Tongue (tissue), 3 donors: ENCODE measurements at places on chromosomes 3 and 15.

- no peak for DNase-seq
Measured at GRCh38 chr3:88807491-88808105, 299.8 kb upstream of the EPHA3 start.

GRCh38 chr15:88624156-88624970 is 3.2 kb downstream of the AEN start:
- peak; percentile 75 for DNase-seq

GRCh38 chr3:114839476-114839875 is 307.6 kb downstream of the ZBTB20 start:
- DNase-seq: no peak

DNA sequence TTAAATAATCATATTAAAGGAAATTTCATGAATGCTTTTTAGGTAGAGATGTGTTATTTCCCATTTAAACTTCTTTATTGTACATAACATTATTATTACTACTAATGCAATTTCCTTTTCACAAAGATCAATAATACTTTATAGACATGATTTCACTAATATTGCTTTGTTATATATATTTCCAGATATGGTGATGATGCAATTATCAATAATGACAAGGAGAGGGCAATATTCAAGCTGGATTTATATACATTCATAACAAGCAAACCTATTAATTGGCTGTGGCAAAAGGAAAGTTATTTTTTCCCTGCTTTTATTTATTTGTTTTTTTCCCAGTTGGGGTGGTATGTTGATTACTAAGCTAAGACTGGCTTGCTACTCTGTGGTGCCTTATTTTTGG is 113.5 kb downstream of the RAP2B start:
- no peak for DNase-seq

DNA sequence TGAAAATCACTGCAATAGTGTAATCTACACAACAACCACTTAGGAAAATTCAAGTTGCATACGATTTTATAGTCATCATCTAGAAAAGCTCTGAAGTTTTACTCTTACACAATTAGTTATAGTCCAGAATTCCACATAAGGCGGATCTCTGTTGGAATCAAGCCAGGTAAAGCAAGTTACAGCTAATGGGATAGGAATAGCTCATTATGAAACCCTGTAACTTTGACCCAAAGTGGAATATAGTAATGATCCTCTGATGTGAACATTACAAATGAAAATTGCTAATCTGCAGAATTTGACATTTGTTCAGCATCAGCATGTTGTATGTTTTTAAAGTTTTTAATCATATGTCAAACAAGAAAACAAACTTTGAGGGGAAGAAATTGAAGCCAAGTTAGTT is 4.4 kb downstream of the CERS3 start:
- DNase-seq: no peak

DNA sequence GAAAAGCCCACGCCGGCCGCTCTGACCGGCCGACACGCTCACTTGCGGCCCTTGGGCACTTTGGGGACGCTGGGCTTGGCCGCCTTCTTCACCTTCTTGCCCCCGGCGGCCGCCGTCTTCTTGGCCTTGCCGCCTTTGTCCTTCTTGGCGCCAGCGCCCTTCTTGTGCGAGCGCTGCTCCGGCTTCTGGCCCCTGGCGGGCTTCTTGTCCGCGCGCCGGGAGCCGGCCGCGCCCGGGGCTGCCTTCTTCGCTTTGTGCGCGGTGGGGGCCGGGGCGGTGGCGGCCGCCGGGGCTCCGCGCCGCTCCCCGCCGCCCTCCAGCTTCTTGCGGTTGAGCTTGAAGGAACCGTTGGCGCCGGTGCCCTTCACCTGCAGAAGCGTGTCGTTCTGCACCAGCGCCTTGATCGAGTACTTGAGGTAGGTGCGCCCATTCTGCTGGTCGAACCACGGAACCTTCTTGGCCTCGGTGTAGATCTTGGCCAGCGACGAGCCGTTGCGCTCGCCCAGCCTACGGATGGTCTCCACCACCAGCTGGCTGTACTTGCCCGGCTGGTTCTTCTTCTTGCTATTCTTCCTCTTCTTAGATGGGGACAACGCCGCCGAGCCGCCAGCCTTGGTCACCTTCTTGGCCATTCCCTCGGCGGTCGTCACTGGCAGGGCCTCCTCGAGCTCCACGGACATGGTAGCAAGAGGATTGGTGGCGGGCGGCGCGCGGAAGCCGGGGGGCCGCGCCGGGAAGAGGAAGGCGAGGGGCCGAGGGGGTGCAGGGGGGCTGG is 36.7 kb downstream of the HMCES start:
- no peak for DNase-seq

- DNase-seq: no peak
Measured at GRCh38 chr3:52084954-52085680, 28.7 kb upstream of the DUSP7 start.

- no peak for DNase-seq
Measured at GRCh38 chr3:183519891-183520290, 35.6 kb downstream of the KLHL6 start.

GRCh38 chr3:150069154-150069527 is 98.4 kb upstream of the PFN2 start:
- DNase-seq: peak; percentile 70

GRCh38 chr15:71275098-71275497 is 159.8 kb downstream of the THSD4 start:
- DNase-seq: no peak

DNA sequence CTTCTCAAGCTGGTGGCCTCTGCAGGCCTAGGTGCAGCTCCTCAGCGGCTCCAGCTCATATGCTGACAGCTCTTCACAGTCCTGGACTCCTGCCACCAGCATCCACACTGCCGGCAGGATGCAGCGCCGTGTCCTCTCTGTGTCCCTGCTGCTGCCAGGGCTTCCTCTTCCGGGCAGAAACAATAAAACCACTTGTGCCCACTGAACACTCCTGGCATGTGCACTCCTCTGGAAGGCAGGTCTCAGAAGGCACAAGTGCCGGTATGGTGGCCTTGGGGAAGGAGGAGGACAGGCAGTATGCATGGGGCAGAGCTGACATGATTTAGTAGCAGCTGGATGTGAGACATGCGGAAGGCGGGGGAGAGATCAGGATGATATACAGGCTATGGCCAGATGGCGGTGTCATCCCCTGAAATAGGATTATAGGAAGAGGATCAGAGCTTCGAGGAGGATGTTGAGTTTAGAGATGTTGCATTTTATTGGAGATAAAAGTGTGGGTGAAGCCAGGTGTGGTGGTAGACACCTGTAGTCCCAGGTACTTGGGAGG is 7.5 kb upstream of the MAN2A2 start:
- peak; percentile 21 for DNase-seq

GRCh38 chr3:149752051-149752787 is at the start of gene COMMD2:
Gene COMMD2 (minus strand): TSS chr3:149752489. CDS start chr3:149752444, 45 bp downstream.
- peak; percentile 91 for DNase-seq

DNA sequence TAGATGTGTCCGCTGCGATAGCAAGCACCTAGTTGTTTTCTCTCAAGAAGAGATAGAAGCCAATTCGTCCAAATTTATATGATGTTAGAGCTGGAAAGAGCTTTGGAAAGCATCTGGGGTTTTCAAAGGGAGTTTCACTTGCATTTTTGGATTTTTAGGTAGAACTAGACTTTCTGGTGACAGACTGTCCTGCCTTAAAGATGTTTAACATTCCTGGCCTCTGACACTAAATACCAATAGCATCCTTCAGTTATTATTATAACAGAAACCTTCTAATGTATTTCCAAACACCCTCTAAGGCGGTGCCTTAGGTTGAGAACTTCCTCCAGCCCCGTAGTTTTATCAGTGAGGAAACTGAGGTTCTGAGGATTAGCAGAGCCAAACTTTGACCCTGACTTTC is 305.3 kb downstream of the SATB1 start:
- no peak for DNase-seq

DNA sequence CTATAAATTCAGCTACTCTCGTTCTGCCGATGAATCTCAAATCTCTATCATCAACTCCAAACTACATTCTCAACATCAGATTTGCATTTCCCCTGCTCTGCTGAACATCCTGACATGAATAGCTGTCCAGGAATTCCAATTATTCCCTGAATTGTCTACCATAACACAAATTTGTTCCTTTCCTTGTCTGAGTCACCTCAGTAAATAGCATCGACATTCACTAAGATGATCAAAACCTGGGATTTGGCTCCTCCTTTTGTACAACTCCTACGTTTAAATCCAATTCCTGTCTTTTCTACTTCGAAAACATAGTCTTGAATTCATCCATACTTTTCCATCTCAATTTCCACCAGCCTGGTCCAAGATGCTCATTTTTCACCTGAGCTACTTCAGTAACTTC is 107.0 kb downstream of the GREM1 start:
- DNase-seq: no peak

DNA sequence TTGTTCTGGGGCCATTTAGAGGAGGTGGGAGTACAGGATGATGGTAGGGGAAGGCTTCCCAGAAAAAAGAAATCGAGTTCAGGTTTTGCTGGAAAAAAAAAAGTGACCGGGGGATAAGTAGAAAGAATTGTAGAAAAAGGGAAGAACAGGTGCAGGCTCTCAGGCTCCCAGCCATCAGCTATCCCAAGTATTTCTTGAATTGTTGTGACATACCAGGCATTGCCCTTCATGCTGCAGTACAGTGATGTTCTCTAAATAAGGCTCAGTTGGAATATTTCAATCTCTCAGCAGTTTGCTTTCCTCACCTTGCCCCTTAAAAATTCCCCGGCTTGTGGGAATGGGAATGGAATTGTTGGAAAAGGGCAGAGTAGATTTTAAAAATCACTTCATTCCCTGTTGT is 82.5 kb upstream of the RGMA start:
- DNase-seq: peak; percentile 26

GRCh38 chr3:129286081-129286480 is 7.4 kb downstream of the HMCES start:
- no peak for DNase-seq

- DNase-seq: no peak
Measured at GRCh38 chr15:55241891-55242290, 45.1 kb upstream of the RSL24D1 start.

GRCh38 chr3:148089171-148089570 is 608.5 kb upstream of the AGTR1 start:
- DNase-seq: no peak

- DNase-seq: peak; percentile 27
Measured at GRCh38 chr3:32586356-32586755, 15.7 kb upstream of the DYNC1LI1 start.

GRCh38 chr15:70875001-70875782 is 17.0 kb downstream of the THAP10 start:
- peak; percentile 55 for DNase-seq

DNA sequence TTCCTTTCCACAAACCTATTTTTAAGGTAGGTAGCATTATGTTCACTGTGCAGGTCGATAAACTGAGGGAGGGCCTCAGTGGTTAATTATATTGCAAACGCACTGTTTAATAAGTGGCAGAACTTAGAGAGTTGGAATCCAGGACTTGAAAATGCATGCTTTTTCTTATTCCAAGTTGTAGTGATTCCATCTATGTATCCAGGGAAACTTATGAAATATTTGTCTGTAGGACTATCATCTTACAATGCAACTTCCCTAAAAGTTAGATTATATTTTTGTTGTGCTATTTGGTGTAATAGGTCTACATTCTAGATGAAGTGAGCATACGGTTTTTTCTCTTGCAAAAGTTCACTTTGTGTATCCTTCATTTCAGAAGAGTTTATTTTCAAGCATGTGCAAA is 419.5 kb downstream of the NAALADL2 start:
- no peak for DNase-seq

- no peak for DNase-seq
Measured at GRCh38 chr3:14278799-14279625, 100.4 kb downstream of the LSM3 start.

DNA sequence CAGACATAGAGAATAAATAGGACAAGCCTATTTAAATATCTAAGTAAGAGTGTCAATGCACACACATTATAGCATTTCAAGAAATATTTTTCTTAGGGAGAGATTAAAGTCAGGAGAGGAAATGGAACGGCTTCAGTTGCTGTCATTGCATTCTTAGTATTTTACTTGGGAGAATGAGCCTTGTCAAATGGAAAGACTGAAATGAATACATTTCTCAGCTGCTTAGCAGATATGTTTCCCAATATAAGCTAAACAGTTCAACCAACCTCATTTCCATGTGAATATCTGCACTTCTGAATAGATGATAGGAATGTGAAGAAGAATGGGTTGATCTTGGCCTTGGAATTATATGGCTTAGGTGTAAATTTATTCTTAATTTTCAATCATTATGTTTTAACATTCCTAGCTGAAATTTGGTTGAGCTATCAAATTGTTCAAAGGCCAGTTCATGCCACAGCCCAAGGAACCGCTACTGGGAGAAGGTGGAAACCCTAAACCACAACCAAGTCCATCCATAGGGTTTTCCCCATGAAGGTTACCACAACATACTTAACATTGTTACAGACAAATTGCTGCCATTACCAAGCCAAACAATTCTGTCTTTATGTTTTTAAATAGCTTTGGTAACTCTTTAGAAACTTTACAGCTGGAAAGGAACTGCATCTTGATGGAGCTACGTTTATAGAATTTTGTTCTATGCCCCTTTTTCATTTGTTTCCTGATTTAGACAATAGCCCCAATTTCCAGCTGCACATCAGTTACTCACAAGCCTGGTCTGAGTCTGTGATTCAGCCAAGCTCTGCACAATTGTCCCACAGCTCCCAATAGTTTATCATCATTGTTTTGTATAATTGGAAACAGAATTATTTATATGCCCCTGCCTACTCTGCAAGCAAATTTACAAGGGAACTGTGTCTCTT is 459.6 kb downstream of the MECOM start:
- no peak for DNase-seq

GRCh38 chr3:124679048-124679638 is 51.1 kb upstream of the UMPS start:
- no peak for DNase-seq

GRCh38 chr3:173774294-173774693 is 376.8 kb downstream of the NLGN1 start:
- no peak for DNase-seq

- DNase-seq: peak; percentile 9
Measured at GRCh38 chr3:151171145-151171757, 31.8 kb downstream of the GPR171 start.

DNA sequence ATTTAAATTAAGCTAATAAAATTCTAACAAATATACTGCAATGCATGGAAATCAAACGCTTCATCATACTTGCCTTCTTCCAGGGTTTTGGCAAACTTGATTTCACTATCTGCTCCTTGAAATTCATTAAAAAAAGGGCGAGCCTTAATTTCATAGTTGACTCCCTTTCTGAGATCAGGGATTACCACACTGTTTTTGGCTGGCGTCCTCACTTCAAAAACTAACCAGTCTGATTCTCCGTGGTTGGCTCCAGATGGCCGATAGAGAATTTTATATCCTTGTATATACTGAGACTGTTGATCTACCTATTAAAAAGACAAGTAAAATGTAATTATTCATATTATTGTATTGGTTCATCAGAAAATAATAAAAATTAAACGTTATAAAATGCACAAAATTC is 1106.8 kb downstream of the ROBO1 start:
- DNase-seq: peak; percentile 64

DNA sequence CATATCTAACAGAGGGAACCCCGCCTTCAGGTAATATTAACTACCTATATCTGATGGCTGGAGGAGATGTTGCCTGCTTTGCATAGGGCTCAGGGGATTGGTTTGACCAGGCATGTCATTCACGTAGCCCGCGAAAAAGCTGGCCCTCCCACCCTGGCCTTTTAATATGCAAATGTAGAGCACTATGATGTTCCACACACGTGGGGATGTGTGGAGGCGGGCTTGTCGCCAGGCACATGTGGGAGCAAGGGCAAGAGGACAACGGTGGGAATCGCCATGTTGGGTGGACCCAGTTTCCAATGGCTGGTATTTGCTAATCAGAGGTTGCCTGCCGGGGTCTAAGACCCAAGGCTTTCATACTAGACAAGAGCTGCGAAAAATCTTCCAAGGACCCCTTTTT is 469.8 kb downstream of the ZPLD1 start:
- no peak for DNase-seq

- DNase-seq: no peak
Measured at GRCh38 chr15:23736033-23736673, 49.0 kb upstream of the NDN start.
